Activated naive CD4-positive, alpha-beta T cell treated with anti-CD3 and anti-CD28 coated beads, Interleukin-2, amount 50 U/mL, for 72 hours (primary cell): ENCODE measurements at places on chromosomes 1 and 21.

DNA sequence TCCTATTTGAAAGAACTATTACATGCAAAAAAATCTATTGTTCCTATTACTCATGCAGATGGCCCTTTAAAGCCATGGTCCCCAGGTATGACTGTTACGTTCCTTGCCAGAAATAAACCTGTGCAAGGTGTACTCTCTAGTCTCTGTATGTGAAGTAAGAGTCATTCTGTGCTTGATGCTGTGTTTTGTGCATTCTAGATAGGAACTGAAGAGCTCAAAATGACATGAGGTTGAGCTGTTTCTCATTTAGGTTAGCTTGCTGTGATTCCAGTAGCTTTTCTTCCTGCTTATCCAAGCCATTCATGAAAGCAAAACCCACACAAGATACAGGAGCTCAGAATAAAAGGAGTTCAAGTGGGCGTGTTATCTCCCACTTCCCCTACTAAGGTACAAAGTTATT, 64.3 kb upstream of the ZNF326 start:
- no peak for DNase-seq

GRCh38 chr1:172746091-172746949, 87.4 kb downstream of the FASLG start:
- DNase-seq: peak; percentile 57

- DNase-seq: no peak
These were observed 48.3 kb upstream of the LAMC2 start for GRCh38 chr1:183137782-183138181.

DNA sequence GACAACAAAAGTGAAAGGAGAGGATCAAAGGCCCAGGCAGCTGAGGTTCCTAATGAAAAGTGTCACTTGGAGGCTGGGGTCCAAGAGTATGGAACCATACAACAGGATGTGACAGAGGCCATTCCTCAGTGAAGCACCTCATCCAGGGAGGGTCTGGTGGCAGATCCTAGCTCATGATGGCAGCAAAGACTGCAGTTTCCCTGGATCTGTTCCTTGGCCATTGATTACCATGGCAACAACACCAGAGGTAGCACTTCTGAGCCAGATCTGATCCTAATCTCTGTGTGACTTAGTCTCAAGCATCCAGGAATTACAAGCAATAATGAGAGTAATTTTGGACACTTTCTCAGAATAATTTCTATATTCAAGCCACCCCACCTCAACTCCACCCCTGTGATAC, 12.9 kb downstream of the FAM177B start:
- no peak for DNase-seq

DNA sequence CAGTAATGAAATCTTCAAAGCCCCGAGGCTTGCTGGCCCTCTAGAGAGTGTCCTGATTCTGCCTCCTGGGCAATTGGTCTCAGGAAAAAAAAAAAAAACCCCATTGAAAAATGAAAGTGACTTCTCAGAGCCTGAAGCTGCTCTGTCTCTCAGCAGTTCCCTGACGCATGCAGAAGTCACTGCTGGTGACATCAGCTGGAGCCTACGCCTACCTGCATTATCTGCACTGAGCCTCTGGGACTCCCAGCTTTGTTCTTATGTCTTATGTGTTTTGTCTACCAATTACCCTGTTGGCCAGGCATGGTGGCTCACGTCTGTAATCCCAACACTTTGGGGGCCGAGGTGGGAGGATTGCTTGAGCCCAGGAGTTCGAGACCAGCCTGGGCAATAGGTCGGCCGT, 10.1 kb upstream of the SLC25A33 start:
- no peak for DNase-seq

DNA sequence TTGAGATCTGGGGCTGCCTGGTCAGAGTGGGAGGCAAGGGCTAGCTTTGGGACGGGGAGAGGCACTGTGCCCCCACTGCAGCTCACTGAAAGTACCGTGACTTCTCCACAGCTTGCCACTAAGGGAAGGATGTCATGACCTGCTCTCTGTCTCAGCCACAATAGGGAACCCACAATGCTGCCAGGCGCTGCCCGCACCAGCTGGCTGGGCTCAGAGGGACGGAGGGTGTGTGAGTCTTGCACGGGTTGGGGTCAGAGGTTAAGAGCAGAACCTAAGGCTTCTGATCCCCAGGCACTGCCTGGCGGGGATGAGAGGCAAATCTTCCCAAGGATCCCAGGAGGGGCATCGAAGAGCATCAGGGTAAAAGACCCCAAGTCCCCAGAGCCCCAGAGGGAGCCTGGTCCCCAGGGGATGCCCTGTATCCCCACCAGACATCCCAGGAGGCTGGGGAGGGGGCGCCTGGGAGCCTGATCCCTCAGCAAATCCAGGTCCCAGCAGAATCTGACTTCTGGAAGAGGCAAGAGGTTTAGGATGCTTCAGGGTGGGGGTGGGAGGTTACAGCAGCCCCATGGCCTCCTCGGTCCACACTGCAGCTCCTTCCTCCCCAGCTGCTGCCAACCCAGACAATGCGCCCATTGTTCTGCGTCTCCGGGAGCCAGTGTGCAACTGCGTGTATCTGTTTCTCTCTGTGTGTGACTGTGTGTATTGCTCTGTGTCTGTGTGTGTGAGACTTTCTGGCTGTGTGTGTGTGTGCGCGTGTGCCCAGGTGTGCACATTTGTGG, 2.0 kb upstream of the MARCKSL1 start:
- no peak for DNase-seq

DNA sequence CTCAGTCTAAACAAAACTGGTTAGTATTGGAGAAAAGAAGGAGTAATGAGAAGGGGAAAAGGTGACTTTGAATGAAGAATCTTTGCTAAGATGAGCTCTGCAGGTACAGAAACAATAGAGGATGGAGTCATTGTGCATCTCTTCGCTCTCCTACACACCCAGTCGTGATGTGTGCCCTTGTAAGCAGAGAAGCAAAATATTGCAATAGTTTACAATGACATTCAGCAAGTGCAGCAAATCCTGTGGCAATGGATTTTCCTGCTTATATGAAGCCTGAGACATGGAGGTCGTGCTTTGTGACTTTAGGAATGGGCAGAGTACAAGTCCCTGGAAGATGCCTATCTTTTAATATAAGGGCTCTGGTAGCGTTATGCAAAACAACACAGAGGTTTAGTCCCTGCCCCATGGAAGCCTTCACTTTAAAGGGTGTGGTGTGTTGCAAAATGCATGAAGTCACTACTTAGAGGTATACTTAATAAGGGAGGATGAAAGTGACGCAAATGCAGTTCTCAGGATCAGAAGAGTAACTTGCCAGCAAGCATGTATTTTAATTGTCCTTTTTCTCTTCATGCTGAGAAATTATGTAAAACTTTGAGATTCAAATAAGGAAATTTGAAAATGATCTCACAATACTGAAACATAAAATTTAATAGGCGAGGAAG, 88.0 kb upstream of the IVNS1ABP start:
- no peak for DNase-seq

GRCh38 chr1:197910120-197910991, 6.8 kb upstream of the LHX9 start:
- DNase-seq: no peak

- no peak for DNase-seq
These were observed 79.4 kb upstream of the COL11A1 start for GRCh38 chr1:103187673-103188072.

- DNase-seq: no peak
These were observed 81.0 kb upstream of the ARID1A start for GRCh38 chr1:26614655-26615411.

DNA sequence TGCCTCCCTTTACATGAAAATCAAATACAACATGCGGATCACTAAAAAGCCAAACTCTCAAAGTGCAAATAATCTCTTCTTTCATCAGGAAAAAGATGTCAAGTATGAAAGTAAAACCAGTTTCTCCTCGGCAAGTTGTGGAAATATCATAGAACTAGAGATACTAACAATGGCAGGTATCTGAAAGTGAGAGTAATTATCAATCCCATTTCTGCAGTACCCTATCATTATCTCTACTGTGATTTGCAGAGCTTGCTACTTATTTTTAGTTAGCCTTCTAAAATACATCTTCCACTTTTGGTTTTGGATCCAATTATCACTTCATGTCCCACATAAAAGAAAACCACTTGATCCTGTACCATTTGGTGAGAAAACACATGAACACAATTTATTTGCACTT, 3.0 kb downstream of the TP53BP2 start:
- no peak for DNase-seq

GRCh38 chr1:10917513-10918454, 94.7 kb upstream of the TARDBP start:
- DNase-seq: no peak

DNA sequence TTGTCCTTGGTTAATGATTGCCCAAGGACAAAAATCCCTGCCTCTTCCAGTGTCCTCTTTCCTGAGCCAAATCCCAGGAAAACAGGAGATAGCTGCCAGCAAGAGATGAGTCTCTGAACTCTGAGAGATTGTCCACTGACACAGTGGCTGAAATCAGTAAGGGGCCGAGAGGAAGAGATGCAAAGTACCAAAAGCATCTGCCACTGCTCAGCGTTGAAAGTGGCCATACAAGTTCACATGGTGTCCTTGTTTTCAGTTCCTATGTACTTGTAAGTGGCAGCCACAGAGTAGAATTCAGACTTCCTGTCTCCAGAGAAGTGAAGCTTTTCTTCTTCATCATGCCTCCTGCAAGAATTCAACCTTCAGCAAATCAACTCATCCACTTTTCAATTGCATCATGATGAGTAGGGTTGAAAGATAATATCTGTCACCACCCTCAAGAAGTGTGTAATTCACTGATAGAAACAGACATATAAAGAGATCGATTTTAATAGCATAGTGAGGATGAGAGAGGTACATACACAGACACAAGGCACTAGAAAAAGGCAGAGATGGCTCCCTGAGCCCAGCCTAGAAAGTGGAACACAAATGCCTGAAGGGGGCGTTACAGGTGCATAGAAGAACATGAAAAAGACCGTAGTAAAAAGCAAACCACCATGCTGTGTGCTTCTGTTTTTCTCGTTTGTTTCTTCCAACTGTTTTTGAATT, 185.8 kb downstream of the MRPL39 start:
- DNase-seq: no peak

DNA sequence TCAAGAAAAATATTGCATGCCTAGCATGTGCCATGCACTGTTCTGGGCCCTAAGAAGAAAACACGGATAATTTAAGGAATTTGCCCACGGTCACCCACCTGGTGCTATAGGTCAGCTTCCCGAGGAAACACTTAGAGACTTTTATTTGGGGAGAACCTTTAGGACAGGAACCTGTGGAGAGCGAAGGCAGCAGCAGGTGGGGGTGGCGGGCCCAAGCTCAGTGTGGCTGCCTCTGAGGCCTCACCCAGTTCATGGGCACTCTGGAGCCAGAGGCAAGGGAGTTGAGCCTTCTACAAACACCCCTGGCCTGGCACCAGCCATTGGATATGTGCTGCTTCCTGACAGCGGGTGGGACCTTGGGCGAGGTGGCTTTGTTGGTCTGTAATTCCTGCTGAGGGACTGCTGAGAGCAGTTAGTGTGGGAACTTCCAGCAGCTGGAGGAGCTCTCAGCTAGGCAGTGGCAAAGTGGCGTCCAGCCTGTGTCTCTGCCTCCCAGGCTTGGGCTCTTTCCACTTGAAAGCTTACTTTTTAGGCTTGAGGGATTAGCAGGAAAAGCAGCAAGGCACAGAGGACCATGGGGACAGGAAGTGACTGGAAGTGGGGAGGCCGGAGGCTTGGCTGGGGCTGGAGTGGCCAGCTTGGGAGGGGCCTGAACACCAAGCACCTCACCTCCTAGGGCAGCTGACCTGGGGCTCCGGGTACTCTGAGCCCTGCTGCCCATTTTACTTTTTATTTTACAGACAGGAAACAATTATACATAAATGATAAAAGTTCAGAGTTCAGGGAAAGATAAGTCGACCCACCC, 19.1 kb downstream of the MRPL37 start:
- DNase-seq: no peak

- no peak for DNase-seq
These were observed 26.3 kb downstream of the GADD45A start for GRCh38 chr1:67711158-67711854.

DNA sequence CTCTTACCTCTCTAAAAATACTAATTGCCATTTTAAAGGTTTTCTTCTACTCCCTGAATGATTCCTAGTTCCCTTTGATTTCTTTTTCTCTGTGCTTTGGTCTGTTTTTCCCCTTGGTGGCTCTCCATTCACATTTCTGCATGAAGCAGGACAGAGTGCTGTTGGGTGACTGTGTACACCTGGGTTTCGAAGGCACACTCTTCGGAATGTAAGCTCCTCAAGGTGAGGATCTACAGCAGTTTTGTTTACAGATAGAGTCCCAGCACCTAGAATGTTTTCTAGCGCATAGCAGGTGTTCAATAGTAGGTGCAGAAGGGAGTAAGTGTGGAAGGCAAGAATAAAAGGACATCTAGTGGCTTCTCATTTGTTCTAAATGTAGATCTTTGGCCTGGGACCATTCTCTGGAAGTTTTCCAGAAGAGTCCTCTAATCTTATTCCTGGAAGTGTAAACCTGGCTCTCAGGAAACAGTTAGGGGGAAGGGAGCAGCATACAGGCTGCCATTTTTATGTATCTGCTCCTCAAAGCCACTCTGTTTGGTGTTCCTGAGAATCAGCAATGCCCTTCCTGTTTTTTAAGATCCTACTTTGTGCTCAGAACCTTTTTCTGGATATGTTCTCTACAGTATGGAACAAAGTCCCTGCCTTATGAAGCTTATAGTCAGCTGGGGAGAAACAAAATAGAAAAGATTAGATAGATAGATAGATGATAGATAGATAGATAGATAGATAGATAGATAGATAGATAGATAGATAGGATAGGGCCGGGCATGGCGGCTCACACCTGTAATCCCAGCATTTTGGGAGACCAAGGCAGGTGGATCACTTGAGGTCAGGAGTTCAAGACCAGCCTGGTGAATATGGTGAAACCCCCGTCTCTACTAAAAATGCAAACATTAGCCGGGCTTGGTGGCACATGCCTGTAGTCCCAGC, 22.8 kb upstream of the EFNA1 start:
- DNase-seq: no peak
